Right kidney (tissue), 9 donors: ENCODE measurements at places on chromosomes 3 and 15.

- no peak for DNase-seq
These were observed 454.1 kb upstream of the RGMA start for GRCh38 chr15:93543093-93543492.

- no peak for DNase-seq
These were observed 17.6 kb upstream of the TRH start for GRCh38 chr3:129956936-129957335.

- no peak for DNase-seq
These were observed 32.7 kb downstream of the TRANK1 start for GRCh38 chr3:36911990-36912804.

GRCh38 chr3:10766049-10766705 is 49.9 kb upstream of the SLC6A11 start:
- no peak for DNase-seq

- no peak for DNase-seq
These were observed 184.4 kb downstream of the GOLGA8K start for GRCh38 chr15:32218666-32219065.

GRCh38 chr3:10108091-10108490 is at the start of gene FANCD2OS:
TSS of gene FANCD2OS (minus strand) at chr3:10108255. CDS start at chr3:10104774, 3,481 bp downstream.
- DNase-seq: no peak

DNA sequence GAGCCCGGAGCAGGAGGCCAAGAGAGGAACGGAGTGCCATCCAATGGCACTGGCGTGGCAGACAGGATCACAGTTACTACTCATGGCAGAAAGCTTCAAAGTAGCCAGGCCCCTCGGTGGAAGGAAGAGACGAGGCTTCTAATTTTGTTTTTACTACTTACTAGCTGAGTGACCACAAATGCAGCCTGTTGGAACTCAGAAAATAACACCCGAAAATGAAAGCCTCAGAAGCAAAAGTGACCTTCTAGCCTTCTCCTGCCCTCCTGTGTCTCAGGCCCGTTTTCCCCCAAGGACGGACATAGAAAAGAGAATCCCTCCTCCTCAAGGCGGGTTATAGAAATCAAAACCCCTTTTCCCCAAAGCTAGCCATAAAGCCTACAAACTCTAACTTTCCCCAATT is 9.9 kb upstream of the STRA6 start:
- no peak for DNase-seq

GRCh38 chr3:117550766-117551165 is 841.2 kb downstream of the TUSC7 start:
- no peak for DNase-seq

- no peak for DNase-seq
These were observed 5.8 kb downstream of the TOPBP1 start for GRCh38 chr3:133655731-133656515.

GRCh38 chr3:113615976-113616375 is 80.5 kb downstream of the USF3 start:
- no peak for DNase-seq

GRCh38 chr3:70856414-70857162 is 544.1 kb upstream of the MDFIC2 start:
- DNase-seq: no peak

- DNase-seq: no peak
These were observed 44.0 kb downstream of the RHCG start for GRCh38 chr15:89452330-89452836.

- no peak for DNase-seq
These were observed 1.6 kb upstream of the ATOSA start for GRCh38 chr15:52680761-52681160.

DNA sequence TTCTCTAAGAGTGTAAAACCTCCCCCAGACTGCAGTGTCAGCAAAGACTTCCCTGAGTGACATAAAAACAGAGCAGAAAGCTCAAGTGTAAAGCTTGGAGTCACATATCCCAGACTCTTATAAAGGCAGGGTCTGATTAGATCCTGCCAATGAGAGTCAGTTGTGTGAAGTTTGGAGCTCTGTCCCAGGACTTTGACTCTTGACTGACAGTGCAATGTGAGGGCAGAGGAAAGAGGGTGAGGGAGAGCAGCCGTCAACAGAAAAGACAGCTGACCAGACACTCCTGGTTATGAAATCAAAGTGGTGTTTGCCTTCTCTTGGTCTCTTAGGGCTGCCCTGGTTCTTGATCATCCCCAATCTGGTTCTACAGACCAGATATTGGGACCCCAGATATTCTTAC is 393.2 kb downstream of the ERC2 start:
- no peak for DNase-seq

- no peak for DNase-seq
These were observed 97.2 kb upstream of the MB21D2 start for GRCh38 chr3:193014902-193015301.

DNA sequence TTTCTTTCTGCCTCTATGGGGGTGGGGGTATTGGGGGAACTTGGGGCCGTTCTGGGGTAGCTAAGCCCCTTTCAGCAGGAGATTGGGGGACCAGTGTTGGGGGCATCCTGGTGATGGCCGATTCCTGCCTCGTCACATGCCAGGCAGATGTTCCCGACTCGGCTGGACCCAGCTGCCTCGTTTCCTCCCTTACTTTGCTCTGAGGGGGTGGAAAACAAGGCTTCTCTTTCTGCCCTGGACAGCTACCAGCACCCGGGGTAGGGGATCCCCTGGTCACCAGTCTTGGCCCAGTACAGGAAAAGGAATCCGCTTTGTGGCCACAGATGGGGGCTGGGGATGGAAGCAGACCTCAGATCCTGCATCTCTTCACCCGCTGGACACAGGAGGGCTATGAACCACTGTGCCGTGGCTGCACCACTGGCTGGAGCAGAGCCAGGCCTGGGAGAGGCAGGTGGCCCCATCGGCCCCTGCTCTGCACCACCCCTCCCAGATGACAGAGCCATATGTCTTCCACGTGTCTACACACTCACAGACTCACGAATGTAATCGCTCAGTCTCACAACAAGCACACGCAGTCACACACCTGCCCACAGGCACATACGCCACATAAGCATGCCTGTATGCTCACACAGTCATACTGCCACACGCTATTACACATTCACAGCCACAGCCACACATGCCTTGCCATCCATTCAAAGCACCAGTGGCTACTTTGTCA is 12.4 kb downstream of the SNX33 start:
- DNase-seq: no peak

DNA sequence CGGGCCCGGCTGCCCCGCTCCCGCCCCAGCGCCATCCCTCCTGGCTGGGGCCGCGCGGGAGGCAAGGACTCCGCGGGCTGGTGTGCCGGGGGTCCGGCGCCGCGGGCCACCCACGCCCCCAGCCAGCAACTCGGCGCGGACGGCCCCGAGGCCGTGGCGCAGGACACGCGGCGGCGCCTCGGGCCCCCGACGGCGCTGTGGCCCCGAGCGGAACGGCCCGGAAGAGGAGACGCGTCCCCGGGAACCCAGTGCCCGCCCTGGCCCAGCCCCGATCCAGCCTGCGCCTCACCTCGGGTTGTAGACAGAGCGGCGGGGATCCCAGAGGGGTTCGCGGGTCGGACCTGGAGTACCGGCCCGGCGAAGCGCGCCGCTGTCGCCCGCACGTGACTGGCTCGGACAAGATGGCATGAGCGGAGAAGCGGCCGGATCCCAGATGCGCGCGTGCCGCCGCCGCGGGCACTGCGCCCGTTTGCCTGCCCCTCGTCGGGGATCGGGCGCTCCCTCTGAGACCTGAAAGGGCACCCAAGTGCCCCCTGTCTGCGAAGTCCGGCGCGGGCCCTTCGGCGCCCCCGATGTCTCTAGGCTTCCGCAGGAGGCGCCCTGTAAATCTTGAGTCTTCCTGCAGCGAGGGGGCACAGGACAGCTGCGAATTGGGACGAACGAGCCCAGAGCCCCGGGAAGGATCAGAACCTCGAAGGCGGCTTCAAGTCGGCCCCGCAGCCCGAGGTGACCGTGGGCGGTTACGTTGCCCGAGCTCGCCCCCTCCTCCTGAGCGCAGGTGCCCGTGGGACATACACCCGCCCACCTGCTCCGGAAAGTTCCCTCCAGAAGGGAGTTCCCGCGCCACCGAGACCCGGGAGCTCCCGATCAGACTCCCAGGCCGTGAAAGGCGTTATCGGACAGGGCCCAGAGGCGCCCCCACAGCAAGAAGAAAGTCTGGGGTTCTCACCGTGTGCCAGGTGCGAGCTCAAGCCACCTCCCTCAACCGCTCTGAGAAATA is 598 bp upstream of the SFMBT1 start:
- peak; percentile 87 for DNase-seq

- no peak for DNase-seq
These were observed 220.9 kb downstream of the AGBL1 start for GRCh38 chr15:86300390-86301125.

DNA sequence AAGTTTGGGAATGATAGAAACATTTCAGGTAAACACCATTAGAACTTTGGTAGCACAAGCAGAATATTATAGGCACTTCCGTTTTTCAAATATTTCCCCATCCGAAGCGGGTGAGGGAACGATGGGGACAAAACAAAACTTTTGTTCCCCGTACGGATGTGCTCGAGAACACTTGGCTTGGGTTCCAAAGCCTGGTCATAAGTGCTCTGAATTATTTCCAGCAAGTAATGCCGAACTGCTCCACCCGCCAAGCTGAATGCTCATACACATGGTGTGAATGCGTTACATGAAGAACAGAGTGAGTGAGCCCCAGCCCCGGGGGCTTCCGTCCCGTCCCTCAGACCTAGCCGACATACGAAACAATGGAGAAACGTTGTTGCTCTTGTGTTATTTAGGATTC is 438.2 kb upstream of the ARRDC4 start:
- no peak for DNase-seq

DNA sequence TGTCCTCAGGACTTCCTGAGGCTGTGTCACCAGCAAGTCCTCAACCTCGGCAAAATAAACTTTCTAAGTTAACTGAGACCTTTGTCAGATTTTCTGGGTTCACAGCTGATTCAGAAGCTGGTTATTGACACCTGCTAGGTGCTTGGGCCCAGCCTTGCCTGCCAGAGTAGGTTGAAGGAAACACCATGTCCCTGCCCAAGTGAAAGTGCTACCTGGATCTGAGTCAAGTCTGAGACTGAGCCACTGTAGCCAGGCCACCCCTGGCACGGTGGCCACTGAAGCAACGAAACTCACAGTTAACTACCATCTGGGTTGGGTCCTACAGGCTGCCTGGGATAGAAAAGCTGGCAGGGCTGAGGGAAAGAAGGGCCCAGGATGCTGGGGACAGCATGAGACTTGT is 8.2 kb downstream of the HYAL2 start:
- DNase-seq: no peak

DNA sequence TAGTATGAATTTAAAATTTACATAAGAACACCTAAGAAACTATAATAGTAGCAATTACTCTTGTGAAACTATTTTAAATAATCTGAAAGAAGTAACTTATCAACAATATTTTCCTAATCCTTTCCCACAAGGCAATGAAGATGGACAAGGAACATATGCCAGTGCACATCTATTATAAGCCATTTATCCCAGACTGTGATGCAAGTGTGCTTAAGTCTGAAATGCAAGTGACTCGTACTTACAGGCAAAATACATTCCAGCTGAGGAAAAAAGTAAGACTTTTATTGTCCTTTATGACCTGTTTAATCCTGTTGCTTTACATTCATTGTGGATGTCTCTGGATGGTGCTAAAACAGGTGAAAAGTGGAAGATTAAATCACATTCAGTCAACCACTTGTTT is 709.4 kb downstream of the ZNF385D start:
- no peak for DNase-seq

GRCh38 chr15:68888419-68888818 is 41.9 kb upstream of the SPESP1 start:
- no peak for DNase-seq

- DNase-seq: peak; percentile 84
These were observed 8.5 kb downstream of the SHOX2 start for GRCh38 chr3:158097593-158098308.

- no peak for DNase-seq
These were observed 131.6 kb downstream of the CHCHD6 start for GRCh38 chr3:126835472-126836219.

GRCh38 chr3:50873376-50874157 is 198.8 kb downstream of the DOCK3 start:
- DNase-seq: no peak

DNA sequence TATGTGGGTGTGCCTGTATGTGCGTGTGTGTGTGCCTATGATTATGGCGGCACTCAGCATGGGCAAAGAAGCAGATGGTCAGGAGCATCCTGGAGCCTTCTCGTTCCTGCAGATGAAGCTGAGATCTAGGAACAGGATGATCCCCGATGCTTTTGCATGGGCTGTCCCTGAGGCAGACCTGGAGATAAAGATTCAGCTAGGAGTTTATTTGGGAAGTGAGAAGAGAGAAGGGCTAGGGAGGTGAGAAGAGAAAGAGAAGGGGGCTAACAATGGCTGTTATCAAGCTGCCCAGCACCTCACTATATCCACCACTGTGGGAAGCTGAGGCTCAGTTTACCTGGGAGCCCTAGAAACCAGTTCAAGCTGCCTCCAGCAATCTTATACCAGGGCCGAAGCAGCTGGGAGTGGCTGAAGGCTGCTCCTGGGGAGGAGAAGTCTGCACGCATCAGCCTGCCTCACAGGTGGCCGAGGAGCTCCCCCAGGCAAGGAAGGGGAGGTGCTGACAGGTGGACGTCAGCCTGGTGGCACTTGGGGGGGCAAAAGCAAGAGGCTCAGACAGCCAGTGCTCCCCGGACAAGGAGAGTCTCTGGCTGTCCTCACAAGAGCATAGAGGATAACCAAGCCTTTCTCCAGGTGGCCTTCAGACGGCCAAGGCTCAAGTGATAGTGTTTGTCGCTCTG is 94.0 kb upstream of the IQSEC1 start:
- DNase-seq: no peak

DNA sequence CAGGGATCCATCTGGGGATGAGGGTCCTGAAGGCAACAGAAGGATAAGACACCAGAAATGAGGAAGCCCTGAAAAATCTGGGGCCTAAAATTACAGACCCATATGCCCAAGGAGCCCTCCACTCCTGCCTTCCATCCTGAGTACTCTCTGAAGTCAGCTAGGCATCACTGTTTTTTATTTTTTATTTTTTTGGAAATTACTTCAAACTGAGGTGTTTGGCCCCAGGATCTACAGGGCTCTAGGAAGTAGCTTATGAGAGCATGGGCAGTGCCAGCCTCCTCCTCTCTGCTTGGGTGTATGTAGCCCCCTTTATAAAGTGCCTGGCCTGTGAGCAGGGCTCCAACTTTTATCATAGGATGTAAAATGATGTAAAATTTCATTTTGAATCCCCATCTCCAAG is 7.9 kb downstream of the EPB42 start:
- DNase-seq: no peak

GRCh38 chr3:176208283-176208682 is 989.0 kb downstream of the TBL1XR1 start:
- DNase-seq: no peak

- DNase-seq: no peak
These were observed 3.0 kb downstream of the SLC51A start for GRCh38 chr3:196219194-196219969.
